ENCODE measurements at places on chromosomes 4 and X.

GRCh38 chr4:32189130-32189529, 1469.0 kb downstream of the PCDH7 start:
- no peak for DNase-seq

DNA sequence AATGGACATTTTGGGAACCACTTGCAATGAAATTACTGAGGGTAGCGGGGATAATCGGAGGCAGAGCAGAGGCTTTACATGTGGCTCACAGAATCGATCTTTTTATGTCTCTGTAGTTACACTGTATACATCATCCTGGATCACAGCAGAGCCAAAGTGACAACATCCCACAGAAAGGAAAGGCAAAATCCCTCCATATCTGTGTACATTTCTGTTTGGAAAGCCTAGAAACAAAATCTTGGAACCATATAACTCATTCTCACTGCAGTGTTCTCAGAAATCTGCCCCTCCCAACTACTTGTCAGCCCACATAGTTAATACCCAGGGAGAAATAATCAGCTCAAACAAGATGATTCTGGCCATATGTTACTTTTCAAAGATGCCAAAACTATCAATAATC, 211.6 kb downstream of the DCLK2 start:
- no peak for DNase-seq

DNA sequence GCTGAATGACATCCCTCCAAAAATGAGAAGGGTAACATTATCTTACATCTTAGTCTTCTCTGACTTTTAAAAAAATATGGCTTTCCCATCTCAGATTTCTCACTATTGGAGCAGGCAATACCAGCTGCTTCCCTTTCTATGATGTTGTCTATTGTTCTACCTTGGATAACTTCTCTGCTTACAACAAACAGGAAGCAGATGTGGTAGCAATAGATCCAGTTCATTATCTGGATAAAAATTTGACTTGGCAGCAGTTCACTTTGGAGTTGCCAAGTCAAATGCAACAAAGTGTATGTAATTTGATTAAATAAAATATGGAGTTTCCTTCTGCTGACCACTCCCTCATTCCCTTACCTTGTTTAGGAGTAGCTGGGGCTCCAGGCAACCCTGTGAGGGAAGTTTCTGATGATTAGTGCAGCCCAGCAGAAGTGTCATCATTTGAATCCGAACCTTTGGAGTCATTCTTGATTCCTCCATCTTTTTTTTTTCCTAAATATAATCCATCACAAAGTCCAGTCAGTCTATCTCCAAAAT, 72.0 kb upstream of the GPRIN3 start:
- DNase-seq: no peak

DNA sequence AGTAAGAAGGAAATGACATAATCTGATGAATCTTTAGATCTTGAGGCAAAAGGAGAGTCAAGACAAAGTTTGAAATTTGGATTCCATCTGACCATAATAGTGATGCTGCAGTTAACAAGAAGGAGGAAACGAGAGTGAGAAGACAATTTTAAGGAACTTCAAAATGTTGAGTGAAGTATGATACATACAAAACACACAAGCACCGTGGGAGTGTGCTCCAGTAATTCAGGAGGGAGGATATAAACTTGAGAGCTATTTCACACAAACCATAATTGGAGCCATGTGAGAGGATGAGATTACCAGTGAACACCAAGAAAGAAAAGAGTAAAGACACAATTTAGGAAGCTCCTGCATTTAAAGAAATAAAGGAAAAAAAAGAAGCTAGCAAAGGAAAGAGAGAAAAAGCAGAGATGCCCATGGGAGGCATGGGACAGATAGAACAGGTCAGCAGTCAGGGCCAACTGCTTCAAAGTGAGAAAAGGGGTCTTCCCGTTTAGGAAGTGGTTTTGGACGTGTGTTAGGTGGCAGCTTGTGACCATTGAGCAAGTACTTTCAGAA, 150.7 kb upstream of the SLC7A11 start:
- no peak for DNase-seq

- DNase-seq: no peak
Measured at GRCh38 chr4:169761846-169762245, 4.1 kb upstream of the HPF1 start.

GRCh38 chr4:8760561-8760960, 111.1 kb downstream of the HMX1 start:
- DNase-seq: no peak

GRCh38 chr4:187166886-187167512, 443.3 kb upstream of the FAT1 start:
- DNase-seq: no peak

DNA sequence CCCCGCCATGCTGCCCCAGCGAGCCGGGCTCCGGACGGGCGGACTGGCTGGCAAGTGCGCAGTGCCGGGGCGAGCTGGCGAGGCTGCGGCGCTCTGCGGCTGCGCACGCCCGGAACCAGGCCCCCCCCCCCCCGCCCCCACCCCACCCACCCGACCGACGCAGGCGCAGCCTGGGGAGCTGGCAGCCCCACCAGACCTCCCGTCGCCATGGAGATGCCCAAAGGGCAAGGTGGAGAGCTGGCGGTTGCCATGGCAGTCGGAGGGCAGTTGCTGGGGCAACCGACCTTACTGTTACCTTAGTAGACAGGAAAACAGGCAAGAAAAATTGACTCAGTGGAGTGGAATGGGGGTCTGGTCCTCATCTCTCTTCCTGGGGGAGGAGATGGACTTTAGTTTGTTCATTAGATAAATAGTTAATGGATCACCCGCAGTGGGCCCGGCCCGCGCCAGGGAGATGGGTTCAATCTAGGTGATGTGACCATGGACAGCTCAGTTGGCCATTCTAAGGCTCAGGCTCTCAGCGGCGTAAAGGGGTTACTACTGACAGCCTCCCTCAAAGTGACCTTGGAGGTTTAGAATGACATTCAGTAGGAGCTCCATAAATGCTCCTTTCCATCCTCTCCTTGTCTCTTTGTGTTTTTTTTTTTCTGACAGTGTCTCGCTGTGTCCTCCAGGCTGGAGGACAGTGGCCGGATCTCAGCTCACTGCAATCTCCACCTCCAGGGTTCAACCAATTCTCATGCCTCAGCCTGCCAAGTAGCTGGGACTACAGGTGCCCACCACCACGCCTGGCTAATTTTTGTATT, at the start of gene PCSK1N:
PCSK1N (minus strand) TSS at position 87 of the 806 bp plus-strand sequence; CDS start at position 9, 78 bp downstream.
- peak; percentile 74 for DNase-seq

DNA sequence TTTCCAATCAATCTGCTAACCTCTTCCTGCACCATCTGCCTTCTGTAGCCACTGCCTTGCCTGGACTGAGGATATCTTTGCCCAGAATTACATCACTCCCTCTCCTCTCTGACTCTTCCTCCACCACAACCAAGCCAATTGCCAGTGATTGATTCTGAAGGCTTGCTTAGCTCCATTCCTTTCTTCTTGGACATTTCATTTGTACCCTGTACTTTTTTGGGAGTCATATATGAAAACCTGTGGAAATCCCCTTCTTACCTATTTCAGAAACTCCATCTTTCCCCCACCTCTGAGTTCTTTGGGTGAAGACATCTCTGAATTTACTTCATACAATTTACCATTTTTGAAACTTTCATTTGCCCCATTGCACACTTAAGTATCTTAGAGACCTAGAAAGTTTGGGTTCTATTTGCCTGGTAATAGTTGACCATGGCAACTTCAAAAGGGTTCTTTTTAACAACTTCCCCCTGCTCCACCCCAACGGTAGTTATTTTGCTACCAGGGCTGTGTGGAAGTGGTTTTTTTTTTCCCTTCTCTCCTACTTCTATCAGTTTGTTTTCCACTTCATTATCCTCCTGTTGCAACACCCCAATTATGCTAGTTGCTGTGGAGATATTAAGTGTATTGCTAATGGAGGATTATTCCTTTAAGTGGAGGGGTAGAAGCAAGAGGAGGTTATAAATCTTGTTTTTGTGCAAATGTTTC, 14.3 kb downstream of the SGMS2 start:
- no peak for DNase-seq

- no peak for DNase-seq
Measured at GRCh38 chrX:56289449-56289848, 57.3 kb downstream of the KLF8 start.

GRCh38 chrX:66717926-66718325, 79.0 kb upstream of the EDA2R start:
- no peak for DNase-seq

GRCh38 chrX:30791296-30792278, 97.5 kb downstream of the TAB3 start:
- no peak for DNase-seq

- DNase-seq: no peak
Measured at GRCh38 chrX:74324131-74324530, 20.2 kb downstream of the ZCCHC13 start.

GRCh38 chrX:57453901-57454300, 137.9 kb upstream of the ZXDB start:
- peak; percentile 5 for DNase-seq

GRCh38 chr4:185304541-185304940, 91.2 kb downstream of the LRP2BP start:
- DNase-seq: no peak

GRCh38 chrX:39857780-39858179, 240.0 kb downstream of the BCOR start:
- DNase-seq: peak; percentile 6

DNA sequence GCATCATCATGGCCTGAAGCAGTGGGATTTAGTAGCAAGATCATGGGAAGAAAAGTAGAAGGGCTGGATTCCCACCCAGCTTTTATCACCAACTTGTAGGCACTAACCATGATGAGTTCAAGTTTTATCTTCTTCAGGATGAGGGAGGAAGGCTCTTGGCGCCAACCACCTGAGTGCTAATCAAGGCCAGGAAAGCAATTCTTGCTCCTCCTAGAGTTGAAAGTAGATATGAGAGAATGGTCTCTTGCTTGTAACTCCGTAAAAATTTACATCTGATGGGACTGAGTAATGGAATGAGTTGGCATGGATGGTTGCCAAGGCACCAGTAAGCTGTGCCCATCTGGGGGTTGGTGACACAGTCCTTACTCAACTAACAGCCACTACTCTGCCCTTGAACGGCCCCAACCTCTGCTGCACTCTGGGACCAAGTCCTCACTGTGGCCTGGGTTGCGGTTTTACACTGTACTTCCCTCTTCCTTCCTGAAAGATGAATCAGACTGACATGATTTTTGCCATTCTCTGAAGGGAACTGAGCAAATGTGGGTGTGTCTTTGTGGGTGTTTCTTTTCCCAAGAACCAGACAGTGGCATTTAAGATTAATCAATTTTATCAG, 39.4 kb upstream of the NDP start:
- peak; percentile 76 for DNase-seq

GRCh38 chrX:31266203-31267076, 194.6 kb upstream of the FTHL17 start:
- DNase-seq: no peak

DNA sequence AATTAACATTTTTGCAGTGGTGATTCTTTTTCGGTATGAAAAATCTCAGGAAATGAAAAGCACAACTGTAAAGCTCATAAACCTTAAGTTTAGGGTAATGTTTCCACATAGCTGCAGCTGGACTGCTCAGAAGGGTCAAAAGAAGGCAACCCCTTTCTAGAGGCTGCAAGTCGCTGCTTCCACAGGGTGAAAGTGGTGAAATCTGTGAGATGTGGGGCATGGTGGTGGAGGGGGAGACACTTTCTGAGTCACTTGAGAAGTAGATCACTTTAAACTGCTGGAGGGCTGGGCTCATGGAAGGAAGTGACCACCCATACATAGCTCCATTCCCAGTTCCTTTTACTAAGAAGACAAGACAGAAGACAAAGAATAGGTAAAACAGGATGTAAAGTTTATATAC, 8.7 kb downstream of the SFRP2 start:
- no peak for DNase-seq

DNA sequence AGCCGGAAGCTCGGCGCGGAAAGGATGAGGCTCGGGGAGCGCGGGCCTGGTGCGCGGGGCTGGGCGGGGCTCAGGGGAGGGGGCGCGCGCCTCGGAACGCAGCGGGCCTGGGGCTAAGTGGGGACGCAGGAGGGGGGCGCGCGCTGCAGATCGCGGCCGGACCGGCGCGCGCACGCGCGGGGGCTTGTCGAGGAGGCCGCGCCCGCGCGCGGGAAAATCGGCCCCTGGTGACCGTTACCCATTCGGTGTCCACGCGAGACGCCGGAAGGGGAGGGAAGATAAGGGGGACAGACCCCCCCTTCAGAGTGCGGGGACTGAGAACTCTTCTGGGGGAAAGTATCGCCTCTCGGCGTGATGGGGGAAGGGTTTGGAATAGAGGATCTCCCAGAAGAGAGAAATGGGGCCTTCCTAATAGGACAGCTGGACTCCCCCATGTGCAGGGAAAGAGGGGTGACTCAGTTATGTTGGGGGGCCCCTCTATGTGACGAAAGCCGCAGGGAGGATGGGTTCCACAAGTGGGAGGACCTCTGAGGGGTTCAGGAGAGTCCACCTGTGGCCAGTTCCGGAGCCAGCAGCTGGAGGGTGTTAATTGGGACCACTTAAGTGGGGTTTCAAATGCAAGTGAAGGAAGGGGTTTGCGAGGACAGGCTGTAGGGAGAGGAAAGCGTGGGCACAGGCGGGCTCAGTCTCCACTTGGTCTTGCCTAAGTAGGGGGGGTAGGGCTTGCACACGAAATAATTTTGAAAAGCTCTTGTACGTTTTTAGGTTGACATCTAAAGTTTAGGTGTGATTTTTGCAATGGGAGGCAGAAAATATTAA, 584 bp downstream of the SUV39H1 start:
- DNase-seq: peak; percentile 31

DNA sequence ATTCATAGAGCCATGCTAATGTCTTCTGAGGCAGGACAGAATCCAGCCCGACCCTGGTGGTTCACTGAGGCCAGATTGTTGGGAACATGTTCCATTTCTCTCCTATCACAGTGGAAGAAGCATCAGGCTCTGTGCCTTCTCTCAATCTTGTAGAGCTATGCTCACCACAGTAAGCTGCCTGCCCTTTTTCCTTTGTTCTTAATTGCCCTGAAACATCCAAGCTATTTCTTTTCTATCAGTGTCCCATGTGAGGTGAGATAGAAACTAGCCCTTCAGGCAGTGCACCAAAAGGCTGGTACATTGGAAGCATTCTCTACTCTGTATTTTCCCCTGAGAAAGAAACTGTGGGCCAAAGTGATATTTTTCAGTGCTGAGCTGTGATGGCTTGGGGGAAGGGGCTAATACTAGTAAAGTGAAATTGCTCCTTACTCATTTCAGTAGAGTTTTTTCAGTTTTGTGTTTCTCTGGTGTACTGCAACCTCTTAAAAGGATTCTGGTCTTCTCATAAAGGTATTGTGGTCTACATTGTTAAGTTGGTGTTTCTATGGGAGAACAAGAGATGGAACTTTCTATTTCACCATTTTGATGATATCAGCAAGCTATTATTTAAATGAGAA, 611.2 kb downstream of the RPA4 start:
- DNase-seq: no peak

- no peak for DNase-seq
Measured at GRCh38 chr4:41977709-41978108, 3.8 kb upstream of the DCAF4L1 start.

DNA sequence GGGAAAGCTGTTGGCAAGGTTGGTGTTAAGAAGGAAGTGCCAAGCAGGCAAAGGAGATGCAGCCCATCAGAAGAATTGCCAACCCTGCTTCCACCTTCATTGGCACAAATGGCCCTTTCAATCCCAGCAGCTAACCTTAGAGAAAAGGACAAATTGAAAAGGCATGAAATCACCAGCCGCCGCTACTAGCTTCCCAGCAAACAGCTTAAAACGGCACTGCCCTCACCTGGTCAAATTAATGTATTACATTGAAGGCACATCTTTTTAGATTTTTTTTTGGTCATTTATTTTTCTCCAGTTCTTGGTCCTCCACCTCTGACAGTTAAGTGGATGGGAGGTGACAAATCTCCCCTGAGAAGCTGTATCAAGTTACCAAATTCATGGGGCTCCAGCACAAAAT, 51.0 kb upstream of the NHSL2 start:
- peak; percentile 46 for DNase-seq

- DNase-seq: no peak
Measured at GRCh38 chrX:20139966-20140365, 1.7 kb downstream of the EIF1AX start.

GRCh38 chr4:52892880-52893279, 30.8 kb downstream of the RASL11B start:
- no peak for DNase-seq

All from CD4-positive, alpha-beta T cell treated with Interleukin-1 beta for 1 hour (primary cell).